ENCODE measurements at places on chromosomes 13 and 19.
A peak's percentile ranks its signal among the peaks of the same experiment; 100 is the strongest.

DNA sequence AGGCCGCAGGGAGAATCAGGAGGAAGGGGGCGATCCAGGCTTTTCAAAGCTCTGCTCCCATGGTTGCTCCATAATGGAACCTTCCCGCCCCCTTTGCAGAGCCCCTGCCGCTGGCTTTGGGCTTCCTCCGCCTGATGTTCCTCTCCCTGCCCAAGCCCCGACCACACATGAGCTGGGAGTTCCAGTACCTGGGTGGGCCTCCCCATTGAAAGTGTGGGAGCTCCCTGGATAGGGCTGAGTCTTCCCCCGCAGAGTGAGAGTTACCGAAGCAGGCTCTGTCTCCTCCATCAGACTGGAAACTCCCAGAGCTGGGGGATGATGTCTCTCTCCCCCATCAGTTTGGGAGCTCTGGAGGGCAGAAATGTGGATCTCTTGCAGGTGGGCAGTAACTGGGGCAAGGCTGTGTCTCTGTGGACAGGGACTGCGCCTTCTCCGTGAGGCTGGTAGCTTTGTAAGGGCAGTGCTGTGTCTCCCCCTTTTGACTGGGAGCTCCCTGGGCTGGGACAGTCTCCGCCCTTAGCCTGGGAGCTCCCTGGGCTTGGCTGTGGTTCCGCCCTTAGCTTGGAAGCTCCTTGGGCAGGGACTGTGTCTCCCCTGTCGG lies 722 bp downstream of the DCAF15 start:
- DNase-seq, result no peak

DNA sequence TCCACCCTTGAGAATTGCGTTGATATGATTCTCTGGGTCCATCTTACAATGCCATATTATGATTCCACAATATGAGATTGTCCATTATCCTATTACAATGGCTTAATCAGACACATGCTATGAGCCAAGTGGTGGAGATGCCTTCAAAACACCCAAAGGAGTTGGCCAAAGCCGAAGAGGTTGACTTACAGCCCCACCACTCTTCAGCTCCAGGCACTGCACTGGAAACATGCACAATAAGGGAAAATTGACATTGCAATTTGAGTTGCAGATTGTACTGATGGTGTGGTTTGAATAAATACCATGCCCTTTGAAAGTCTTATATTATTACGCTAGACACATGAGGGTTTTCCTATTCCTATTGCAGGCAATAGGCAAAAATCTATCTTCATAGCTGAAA lies 75.4 kb upstream of the TNFSF11 start:
- no peak for DNase-seq

DNA sequence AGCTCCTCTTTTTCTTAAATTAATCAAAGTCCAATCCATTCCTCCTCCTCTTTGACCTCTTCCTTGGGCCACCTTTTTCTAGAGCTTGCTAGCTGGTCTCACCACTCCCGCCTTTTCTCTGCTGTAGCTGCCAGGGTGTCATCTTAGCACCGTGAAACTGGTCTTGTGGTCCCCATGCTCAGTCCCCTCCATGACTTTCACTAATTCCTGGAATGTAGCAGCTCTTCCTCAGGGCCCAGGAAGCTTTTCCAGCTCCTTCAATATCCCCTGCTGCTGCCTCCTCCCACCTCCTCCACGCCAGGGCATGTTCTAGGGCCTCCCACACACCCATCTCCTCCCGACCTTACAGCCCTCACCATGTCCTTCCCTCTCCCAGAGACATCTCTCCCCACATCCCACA lies 222.2 kb downstream of the MYO16 start:
- DNase-seq, result no peak

DNA sequence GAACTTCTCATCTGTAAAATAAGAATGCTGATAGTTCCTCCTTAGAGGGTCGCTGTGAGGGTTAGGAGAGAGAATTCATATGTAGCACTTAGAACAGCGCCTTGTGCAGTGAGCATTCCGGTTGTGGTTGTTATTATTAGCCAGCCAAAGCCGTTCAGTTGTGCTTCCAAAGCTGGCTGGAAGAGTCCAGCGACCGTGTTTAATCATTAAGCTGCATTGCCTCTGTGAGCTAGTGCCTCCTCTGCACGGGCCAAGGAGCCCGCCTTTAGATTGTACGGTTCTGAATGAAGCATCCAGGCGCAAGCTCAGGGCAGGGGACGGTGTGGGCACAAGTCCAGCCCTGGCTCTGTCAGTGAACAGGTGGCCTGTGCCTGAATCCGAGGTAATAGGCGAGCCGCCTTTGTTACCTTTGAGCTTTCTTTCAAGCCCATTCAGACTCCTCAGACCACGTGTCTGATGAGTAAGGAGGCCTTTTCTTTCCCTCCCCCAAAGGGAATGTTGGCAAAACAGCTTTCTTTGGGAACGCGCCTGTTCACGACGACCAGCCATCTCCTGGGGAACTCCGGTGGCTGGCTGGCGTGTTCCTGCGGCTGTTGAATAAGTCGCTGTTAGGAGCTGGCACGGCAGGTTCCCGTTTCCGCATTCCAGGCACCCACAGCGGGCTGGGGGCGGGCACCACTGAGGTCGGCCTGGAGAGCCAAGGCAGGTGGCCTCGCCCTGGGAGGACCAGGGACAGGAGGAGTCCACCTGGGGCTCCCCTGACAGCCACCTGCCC lies 25.1 kb downstream of the SIPA1L3 start:
- DNase-seq, result peak; percentile 38

- DNase-seq, result no peak
Observed at GRCh38 chr19:54572696-54573311, 786 bp upstream of the LILRA2 start.

Data from AG04450 (cell line).